Suppressor macrophage treated with lipopolysaccharide for 1 hour (primary cell): ENCODE measurements at places on chromosomes 3 and 15.

DNA sequence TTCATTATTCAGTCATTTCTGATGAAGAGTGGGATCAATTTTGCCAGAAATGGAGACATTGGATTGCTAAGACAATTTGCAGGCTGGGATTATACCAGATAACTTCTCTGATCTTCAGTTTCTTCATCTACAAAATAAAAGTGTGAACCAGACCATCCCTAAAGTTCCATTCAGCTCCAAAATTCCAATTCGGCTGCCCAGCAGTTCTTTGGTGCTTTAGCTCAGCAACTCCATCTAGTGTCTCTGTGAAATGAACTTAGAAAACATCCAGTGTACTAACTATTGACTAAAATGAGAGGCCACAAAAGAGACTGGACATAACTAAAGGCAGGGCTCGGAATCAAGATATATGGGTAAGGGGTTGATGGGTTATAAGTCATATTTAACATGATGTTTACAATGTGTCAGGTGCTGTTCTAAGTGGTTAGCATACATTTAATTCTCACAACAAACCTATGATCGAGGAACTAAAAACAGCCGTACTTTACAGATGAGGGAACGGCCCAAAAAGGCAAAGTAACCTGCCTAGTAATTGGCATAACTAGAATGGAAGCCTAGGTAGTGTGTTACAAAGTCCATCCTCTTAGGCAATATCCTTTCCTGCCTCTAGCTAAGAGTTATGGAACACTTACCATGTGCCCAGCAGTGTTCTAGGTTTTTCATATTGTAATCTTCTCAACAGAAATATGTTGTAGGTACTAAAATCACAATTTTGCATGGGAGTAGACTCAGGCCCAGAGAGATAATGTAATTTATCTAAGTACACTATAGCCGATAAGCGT lies 17.0 kb downstream of the THAP10 start:
- no peak for DNase-seq

DNA sequence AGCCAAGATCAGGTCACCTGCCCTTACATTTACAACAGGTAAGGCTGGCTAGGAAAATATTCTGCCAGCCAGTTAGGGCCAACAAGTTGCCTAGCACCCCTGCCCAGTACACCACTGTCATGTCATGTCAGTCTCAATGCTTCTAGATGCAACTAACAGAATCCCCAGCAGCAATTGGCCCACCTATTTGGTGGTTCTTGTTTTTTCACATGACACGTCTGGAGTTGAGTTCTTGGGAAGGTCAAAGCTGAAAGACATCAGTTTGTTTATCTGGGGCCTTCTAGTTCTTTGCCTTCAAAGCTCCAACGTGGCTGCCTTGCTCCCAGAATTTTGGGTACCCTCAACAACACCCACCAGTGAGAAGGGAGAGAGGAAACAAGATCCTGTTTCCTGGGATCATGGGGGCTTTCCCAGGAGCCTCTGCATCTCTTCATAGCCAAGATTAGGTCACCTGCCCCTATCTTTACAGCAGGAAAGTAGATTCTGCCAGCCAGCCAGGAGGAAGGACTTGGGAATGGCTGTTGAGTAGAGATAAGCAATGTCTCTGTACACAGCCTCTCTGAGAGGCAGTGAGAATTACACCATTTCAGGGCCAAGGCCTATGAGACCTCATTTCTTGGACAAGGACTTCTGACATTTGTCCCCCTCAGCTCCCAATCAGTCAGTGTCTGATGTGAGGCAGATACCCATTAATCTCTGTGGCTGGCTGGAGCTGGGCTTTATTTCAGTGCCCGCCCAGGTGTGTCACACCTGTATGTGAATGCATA lies 8.6 kb downstream of the GPX1 start:
- DNase-seq: peak; percentile 28

DNA sequence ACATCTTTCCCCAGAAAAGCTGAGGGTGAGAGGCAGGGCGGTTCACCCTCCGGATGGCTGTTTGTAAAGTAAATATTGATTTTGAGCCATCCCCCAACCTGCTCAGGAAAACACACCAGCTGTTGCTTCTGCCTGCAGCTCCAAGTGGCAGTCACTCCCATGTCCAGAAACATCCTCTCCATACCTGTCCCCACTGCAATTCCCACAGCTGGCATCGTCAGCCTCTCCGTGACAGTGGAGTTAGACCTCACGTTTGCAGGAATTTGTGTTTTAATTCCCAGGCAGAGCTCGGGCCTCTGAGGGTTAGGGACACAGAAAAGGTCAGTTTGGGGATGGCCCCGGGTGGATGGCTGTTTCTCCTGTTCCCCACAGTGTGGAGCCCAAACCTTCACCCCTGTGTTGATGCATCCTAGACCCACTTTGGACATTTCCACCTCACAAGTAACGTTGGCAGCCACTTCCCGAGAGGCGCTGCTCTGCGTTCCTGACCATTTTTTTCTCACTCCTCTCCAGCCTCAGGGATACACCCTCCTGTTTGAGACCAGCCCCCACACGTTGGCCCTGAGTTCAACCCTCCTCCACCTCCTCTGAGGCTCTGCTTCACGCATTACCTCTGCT lies 11.8 kb upstream of the FAM174B start:
- no peak for DNase-seq

GRCh38 chr15:53837263-53837662 lies 77.8 kb upstream of the WDR72 start:
- no peak for DNase-seq

DNA sequence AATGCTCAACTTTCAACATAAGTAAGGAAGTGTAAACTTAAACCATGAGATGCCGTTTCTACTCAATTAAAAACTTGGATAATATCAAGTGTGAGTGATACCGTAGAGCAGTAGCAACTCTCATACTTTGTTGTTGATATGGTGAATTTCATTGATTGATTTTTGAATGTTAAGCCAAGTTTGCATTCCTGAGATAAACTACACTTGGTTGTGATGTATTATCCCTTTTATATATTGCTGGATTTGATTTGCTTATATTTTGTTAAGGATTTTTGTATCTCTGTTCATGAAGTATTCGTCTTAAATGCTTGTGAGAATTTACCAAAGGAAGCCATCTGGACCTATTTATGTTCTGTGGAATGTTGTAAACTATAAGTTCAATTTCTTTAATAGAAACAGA lies 21.7 kb downstream of the SLMAP start:
- DNase-seq: no peak

DNA sequence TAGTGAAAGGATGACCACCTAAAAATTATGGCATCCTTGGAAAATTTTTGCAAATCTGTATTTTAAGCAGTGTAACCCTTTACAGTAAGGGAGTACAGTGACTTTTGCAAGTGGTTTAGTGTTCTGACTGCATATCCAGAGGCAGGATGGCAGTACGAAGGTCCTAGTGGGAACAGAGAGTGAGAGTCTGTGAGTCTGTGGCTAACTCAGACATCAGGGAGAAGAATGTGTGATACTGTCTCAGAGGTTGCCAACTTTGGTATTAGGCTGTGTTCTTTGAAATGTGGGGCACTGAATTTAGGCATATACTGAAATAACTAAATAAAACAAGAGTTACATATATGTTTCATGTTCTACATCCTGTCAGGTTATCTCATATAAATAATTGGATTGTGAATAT lies 25.7 kb downstream of the PRKCI start:
- DNase-seq: no peak

GRCh38 chr3:69012800-69013252 lies 658 bp downstream of the EOGT start:
- DNase-seq: peak; percentile 60

GRCh38 chr3:65478551-65479500 lies 559.9 kb downstream of the MAGI1 start:
- no peak for DNase-seq

DNA sequence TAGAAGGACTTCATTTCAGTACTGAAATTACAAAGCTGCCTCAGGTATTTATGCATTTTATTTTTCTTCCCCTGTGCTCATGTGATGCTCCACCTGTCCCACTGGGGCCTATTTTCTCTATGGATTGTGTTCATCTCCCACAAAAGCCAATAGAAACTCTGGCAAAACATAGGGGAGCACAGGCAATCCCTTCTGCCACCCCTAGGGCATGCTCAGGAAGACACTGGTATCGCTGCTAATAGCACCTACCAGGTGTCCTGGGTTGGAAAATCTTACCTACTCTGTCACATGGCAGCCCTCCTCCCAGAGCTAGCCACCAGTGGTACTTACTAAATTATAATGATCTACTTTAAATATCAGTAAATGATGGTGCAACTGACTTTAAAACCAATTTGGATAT lies 427.4 kb downstream of the FGF12 start:
- DNase-seq: no peak

GRCh38 chr3:168862466-168862865 lies 766.7 kb upstream of the GOLIM4 start:
- no peak for DNase-seq

DNA sequence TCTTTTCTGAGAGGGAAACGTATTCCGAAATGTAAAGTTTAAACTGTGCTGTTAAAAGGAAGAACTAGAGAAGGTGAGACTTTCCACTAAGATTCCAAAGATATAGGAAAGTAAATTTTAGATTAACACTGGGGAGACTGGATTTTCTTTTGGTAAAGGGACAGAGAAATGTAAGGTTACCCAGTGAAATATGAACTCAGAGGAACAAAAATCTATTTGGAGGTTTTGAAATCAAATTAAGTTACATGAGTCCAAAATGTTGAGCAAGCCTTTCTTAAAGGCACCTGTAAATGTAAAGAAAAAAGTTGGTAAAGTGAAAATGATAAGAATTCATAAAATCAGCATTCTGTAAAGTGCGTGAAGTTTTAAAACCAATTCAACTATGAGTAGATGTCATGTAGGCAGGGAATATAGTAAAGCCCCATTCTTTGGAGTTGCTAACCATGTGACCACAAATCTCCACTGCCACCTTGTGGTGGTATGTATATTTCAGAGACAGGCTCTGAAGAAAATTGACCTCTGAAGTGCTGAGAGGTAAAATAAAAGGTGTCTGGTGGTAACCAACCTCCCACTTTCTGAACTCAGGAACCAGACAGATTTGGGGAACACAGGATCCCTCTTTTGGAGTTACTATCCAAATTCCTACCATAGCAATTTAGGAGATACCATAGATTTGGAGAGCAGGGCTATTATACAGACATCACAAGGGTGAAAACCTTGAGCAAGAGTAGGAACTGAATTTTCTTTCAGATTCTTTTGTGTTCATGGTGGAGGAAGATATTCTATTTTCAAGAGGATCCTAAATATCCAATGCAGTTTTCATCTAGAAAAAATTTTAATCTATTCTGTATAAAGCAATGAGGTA lies 215.3 kb downstream of the ROBO2 start:
- DNase-seq: peak; percentile 73

GRCh38 chr15:48544778-48545177 lies 100.7 kb downstream of the FBN1 start:
- no peak for DNase-seq

DNA sequence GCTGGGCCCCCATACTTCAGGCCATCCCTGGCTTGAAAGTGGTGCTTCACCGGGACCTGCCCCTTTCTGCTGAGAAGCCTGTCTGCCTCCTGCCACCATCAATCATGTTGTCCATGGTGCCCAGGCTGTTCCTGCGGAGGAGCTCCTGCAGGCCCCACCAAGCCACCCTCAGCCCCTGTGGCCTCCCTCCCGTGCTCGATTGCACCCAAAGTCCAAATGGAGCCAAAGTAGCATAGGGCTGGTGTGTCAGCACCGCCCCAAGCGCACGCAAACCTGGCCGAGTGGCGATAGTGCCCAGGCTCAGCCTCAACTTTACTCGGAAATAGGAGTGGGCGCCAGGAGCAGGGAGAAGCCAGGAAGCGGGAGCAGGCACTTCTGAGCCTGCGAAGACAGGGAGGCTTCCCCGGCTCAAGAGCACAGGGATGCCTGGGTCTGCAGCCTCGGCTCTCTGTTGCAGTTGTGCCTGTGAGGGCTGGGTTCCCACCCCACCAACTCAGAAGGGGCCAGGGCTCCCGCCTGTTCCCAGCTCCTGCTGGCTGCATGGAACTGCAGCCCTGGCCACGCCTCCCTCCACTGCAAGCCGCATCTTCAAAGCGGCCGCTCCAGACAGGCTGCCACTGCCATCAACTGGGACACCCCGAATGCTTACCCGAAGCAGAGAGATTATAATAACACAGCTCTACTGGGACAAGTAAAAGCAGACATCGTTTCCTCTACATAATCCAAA lies 203.0 kb downstream of the ARRDC4 start:
- no peak for DNase-seq

DNA sequence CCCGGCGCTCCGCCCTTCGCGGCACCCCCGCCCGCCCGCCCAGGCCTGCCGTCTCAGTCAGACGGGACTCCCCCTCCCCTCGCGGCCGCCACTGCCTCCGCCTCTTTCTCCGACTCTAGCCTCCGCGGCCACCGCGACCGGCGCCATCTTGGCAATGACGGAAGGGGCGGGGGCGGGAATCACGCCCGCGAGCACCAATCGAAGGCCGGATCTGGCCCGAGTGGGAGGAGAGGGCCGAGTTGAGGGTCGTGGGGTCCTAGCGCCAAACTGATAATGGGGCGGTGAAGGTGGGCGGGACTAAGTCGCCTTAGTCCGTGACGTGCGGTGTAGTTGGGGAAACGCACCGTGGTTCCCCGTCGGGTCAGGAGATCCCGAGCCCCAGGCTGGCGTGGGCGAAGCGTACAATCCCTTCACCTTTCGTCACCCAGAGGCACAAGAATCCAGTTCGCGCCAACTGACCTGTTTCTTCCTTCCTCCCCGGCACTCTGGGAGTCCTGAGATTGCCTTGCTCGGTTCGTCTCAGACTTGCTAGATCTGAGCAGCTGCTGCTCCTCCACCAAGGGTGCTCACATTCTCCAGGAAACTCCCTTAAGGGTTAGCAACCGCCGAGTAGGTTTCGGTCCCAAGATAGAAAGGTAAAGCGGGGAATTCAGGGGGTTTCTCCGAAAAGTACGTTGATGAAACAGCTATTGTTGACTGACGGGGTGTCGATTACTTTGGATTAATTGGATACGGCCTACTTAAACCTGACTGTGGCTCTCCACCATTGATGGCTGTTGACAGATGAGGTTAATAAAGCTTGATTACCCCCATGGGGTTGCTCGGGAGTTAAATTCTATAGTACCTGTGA lies at the start of gene DENND4A:
Gene DENND4A, minus strand, starts transcription at position 156 of the 850 bp plus-strand sequence. CDS start 35,843 bp downstream, outside the sequence.
- peak; percentile 100 for DNase-seq

- no peak for DNase-seq
Measured at GRCh38 chr15:30984542-30984941, 6.9 kb downstream of the MTMR10 start.

DNA sequence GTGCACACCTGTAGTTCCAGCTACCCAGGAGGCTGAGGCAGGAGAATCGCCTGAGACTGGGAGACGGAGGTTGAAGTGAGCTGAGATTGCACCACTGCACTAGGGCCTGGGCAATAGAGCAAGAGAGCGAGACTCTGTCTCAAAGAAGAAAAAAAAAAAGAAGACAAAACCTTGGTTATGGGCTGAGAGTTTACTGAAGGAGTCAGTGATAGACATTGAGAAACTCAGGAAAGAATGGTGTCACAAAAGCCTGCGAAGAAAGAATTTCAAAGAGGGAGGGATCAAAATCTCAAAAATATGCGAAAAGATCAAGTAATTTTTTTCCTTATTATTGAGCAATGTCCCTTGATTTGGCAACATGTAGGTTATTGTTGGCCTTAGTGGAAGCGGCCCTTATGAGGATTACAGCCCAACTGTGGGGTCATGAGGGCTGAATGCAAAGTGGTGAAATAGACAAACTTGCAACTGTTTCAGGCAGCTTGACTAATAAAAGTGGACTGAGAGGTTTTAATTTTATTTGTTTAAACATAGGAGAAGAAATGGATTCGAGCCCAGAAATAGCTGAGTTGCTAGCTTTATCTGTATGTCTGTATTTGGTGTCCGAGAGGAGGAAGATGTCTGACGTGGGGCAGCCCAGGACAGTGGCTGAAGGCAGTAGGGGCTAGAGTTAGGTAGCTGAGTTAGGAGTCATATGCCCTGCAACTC lies 18.8 kb upstream of the CELF6 start:
- DNase-seq: peak; percentile 31

GRCh38 chr15:77482570-77482969 lies 61.9 kb downstream of the HMG20A start:
- no peak for DNase-seq
